COR-L47 (cell line): ENCODE measurements at places on chromosomes 5 and 9.

DNA sequence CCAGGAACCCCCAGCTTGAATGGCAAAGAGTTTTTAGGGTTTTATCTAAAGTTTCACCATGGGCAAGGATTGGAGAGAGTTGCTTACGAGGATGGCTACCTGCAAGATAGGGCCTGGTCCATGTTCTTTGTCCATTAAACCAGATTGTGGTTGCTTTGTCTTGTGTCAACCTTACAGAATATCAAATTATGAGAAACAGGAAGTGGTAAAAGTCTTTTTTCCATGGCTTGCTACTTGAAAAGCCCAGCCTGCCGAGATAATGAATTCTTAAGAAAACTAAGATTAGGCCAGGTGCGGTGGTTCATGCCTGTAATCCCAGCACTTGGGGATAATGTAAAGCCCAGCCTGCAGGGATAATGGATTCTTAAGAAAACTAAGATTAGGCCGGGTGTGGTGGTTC is 24.4 kb downstream of the ZNF474 start:
- no peak for DNase-seq

GRCh38 chr9:97592126-97592525 is 41.0 kb downstream of the TSTD2 start:
- DNase-seq: no peak

- DNase-seq: no peak
Measured at GRCh38 chr5:1074226-1074625, 37.6 kb downstream of the SLC12A7 start.

- DNase-seq: peak; percentile 31
Measured at GRCh38 chr5:168163966-168164365, 127.5 kb upstream of the WWC1 start.

DNA sequence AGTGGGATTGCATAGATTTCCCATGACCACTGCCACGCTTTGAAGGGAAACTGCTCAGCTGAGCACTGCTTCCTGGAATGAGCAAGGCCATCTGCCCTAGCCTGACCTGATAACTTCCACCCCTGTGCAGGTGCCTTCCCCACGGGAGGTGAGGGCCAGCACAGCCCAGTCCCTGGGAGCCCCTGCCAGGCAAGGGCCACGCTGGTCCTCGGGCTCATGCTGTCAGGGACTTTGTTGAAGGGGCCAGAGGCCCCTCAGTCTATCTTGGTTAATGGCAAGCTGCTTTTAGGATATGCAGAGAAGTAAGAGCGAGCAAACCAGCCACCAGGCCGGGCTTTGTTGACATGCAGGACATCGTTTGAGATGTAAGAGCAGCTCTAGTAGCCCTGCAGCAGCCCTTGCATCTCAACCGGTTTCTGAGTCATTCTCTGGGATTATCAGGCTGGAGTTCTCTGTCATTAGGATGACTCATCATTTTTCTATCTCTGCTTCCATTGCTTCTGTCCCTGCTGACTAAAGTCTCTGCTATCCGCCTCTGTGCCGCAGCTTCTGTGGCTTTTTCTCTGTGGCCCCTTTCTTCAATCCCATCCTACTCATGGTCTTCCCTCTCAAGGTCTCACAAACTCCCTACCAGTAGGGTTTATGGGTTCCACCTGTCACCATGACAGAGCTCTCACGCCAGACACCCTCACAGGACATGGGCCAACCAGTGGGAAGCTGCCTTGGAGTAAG is 30.6 kb upstream of the IQGAP2 start:
- no peak for DNase-seq

GRCh38 chr5:32942225-32942989 is 231.3 kb downstream of the NPR3 start:
- no peak for DNase-seq

DNA sequence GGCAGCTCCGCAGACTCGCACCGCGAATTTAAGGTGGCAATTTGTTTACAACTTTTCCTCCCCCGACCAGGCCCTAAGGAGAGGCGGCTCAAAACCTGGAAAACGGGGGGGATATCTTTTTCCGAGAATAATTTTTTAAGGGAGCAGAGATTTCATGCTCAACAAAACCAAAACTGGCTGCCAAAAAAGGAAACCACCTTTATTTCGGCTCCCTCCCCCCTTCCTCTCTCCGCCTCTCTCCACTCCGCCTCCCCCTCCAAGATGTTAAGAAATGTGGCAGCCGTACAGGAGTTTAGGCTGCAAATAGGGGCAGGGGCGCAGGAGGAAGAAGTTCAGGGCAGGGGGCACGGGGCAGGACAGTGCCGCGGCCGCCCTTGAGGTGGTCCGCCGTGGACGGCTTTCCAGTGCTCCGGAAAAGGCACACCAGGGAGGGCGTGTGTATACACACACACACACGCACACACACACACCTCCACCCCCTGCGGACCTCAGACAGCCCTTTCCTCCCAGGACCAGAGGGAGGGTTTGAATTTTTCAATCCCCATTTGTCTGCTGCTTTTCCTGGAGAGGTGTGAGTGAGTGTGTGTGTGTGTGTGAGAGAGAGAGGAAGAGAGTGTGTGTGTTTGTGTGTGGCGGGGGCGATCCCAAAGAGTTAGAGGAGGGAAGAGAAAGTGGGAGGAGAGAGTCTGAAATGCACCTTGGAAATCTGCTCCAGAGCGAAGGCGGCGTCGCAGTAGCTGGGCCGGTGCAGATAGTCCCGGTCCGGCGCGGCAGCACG is 9.1 kb downstream of the PTCH1 start:
- DNase-seq: no peak

DNA sequence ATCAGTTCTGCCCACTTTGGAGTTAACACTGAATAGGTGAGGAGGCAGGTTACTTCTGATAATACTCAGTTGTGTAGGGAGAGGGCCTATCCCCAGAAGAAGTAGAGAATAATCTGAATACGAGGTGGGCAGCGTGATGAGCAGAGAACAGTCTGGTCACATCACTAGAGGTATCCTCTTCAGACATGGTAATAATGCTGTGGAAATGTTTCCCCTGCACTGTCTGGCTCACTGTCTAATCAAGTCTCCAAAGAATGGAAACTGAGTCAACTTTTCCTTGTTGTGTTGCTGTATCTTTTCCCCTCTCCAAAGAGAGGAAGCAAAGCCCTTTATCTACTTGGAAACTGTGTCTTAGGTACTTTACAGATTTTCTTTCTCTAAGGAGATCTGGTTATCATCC is 110.9 kb upstream of the ANKRD55 start:
- no peak for DNase-seq

- no peak for DNase-seq
Measured at GRCh38 chr5:147658293-147658932, 124.1 kb downstream of the JAKMIP2 start.

DNA sequence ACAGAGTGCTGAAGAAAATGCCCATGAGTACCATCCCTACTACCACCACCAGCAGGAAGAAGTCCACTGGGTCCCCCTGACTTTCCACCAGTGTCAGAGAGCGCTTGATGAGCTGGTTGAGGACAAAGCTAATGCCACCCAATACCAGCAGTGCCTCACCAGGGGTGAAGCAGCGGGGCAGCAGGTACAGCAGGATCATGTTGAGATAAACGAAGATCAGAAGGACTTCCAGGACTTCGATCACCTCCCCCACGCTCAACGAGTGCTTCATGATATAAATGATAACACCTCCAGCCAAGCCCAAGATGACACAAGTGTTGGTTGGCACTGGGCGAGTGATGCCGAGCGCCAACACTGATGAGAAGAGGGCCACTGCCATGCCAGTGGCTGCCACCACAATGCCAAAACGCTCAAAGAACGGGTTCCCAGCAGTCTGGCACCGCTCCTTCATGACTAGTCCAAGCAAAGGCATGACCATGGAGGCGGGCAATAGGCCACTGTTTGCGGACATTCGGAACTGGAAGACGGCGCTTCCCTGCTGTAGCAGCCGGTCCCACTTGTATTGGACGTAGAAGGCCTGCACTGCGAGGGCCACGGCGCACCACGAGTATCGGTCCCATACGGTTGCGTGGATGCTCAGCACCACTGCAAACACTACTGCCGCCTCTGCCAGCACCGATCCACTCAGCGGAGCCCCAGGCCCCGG is 679 bp downstream of the DOLK start:
- no peak for DNase-seq

DNA sequence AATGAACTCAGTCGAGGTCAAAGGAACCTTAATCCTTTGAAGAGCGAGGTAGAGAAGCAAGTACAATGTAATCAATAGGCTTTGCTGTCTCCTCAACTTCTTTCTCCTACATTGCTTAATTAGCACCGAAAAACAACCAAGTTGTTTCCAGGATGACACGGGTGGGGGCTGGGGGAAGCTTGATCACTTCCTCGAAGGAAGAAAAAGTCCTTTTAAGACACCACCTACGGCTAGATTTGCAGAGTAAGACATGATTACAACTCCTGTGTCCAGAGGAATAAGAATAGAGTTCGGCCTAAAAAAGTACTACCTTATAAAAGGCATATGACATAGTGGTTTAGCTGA is 811 bp upstream of the ARRDC3 start:
- DNase-seq: no peak

GRCh38 chr5:154267516-154267915 is 77.0 kb downstream of the GALNT10 start:
- no peak for DNase-seq

- DNase-seq: no peak
Measured at GRCh38 chr9:85971731-85972130, 30.8 kb downstream of the NAA35 start.

GRCh38 chr5:100708645-100709171 is 173.5 kb downstream of the FAM174A start:
- DNase-seq: no peak

DNA sequence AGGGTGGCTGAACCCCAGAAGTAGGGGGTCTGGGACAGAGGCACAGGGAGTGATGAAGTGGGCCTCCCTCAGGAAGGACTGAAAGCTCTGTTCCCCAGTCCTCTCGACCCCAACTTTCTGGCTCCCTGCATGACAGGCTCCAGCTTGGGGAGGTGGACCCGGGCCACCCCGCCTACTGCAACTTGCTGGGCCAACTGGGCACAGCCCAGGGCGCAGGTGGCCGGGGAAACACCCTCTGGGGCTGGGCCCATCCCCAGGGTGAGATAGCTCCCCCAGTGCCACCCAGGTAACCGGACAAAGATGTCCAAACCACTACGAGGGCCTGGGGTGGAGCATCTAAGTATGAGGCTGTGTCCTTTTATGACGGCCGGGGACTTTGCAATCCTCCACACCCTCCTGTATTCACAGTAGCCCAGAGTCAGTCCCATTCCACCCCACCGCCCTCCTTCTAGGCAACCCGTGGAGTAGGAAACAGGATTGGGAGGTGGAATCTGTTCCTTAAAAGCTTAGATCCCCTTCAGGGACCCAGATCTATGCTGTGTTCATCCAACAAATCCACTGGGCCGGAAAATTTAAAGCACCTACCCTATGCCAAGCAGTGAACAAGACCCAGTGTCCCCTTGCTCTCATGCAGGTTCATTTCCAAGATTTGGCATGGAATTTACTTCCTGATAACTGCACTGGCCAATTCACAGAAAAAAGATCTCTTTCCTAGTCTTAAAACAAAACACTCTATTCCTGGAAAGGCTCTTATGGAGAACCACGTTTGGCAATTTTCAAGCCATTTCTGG is 19.9 kb downstream of the DNM1 start:
- DNase-seq: no peak

DNA sequence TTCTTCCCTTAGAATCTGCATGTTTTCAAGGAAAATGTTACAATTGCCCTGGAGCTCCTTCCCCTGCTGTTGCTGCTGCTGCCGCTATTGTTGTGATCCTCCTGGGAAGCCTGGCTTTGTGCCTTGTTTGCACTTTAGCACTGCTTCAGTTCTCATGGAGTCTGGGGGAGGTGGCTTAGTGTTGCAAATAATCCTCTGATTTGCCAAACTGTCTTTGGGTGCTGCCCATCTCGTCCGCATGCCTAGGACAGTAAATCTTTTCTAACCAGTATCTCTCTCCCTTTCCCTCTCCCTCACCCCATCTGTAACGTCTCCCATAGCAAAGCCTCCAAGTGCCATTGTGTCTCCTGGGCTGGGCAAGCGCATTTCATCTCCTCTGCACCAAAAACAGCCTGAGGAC is 30.3 kb downstream of the FAM240B start:
- DNase-seq: peak; percentile 78

- DNase-seq: no peak
Measured at GRCh38 chr9:113269355-113269754, 6.0 kb downstream of the CDC26 start.

DNA sequence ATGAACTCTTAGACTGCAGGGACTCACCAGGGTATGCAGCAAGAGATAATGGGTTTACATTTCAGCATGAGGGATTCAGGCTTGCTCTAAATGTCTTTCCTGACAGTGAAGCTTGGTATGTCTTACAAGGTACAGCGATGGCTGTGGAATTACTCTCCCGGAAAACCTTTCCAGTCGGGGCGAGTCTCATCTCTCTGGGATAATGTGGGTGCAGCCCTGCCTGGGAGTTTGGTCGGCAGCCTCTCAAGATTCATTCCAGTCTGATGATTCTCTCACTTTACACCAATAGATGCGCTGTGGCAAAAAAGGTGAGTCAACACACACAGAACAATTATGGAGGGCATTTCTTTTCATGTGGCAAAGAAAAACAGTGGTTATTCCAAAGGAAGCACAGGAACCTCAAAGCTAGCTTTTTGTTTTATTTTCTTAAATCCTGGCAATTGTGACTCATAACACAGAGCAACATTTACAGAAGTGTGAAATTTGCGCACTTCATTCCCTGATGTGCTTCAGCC is 190.3 kb downstream of the DCP2 start:
- DNase-seq: no peak
